ENCODE measurements at places on chromosomes 7 and 10. TPM values are rescaled to one million over a fixed set of nuclear protein-coding genes. Genes with fewer than 3 reads are reported as not detected.

GRCh38 chr7:148807436-148807835, 76.7 kb downstream of the EZH2 start:
- DNase-seq, result no peak

DNA sequence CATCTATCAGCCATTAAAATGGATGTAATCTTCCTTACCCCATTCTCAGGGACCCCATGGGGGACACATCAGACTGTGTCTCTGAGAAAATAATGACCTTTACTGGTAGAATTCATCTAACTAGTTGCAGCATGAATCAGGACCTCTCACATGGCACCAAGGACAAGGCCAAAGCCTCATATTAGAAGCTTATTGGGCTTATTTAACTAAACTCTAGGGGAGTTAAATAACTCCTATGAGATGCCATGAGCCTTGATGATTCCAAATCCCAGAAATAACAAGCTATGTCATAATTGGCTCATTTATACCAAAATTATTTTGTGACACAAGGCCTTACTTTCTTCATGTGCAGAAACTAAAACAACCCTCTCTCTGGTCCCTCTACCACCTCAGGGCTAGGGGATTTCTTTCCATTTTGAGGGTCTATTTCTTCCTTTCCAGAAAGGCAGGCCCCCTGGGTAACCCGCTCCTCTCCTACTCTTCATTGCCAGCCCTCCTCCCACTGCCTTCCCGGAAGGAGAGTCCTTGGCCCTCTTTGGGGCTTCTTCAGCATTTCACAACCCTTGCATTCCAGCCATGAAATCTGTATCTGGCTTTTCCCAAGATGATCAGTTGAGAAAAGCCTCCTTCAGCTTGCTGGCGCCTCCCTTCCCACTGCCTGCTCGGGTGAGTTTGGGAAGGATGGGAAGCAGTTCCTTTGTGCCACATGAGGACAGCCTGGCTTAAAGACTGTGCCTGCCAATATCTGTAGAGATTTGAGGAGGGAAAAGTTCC, 41.8 kb upstream of the TRIM8 start:
- no peak for DNase-seq

DNA sequence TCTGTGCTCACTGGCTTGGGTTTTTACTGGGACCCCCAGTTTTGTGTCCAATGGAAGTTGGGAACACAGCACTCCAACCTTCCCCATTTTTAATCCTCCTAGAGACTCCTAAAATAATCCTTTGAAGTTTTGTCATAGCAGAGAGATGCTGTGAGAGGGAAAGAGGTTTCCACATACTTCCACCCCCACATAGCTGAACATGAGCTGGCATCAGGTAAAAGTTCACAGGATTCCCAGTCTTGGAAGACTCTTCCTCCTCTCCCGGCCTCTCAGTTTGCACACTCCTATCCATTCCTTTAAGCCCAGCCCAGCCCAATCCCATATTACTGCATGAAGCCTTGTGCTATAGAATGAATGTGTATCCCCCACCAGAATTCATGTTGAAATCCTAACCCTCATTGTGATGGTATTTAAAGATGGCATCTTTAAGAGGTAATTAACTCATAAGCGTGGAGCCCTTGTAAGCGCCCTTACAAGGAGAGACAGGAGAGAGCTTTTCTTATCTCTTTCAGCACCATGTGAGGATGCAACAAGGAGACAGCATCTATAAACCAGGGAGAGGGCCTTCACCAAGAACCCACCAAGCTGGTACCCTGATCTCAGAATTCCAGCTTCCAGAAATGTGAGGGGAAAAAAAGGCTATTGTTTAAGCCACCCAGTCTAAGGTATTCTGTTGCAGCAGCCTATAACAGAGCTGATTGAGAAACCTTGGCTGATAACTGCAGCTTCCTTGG, 22.4 kb downstream of the GRM8 start:
- DNase-seq, result no peak

DNA sequence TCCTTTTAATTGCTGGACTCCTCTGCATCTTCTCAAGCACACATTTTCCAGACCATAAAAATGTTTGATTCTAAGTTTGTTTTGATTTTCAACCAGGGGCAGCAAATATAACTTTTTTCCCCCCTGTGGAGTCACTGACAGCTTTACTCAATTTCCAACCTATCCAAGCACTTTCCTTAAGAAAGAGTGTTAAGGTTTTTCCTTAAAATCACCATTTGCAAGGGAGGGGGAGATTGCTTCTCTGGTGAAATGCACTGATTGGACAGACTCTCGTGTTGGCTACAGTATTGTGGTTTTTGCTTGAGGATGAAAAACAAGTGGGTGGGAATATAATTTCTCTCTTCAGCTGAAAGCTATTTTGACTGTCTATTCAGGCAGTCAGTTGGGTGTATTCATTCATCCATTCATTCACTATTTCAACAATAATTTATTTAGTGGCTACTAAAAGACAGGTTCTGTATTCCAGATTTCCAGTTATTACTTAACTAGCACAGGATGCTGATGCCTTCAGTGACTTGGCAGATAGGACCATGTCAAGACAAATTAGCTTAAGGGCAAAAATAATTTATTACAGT, 146.3 kb downstream of the BAMBI start:
- no peak for DNase-seq

- no peak for DNase-seq
Measured at GRCh38 chr7:111168182-111168581, 77.3 kb downstream of the LRRN3 start.

DNA sequence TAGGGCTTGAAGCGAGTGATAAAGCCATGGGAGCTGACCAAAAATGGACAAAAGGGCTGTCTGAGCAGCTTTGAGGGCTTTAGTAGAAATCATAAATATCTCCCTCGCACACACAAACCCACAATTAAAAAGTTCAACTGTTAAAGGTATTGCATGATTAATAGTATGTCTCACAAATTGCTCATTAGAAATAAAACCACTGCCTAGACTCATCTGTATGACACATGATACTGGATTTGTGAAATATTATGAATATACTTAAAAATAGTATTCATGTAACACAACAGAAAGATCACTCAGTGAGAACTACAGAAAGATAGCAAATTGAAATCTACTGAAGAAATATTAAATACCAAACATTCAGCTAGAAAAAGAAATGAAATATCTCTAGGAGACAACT, 11.9 kb upstream of the PTPN12 start:
- DNase-seq, result no peak

DNA sequence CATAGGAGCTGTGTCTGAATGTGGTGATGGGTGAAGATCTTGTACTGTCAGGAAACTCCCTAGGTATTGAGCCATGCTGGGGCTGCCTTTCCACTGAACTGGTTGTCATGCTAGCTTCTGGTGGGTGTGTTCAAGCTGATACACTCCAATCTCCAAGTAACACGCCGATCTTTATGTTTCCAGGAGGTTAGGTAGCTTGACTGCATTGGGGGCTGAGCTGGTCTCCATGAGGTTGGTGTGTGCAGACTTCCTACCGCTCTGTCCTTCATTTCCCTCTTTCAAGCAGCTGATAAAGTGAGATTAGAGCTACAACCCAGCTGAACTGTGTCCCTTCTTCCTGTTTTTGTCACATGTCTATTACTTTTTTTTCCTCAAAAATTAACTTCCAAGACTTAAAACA, 265.5 kb downstream of the ANKRD30A start:
- no peak for DNase-seq

DNA sequence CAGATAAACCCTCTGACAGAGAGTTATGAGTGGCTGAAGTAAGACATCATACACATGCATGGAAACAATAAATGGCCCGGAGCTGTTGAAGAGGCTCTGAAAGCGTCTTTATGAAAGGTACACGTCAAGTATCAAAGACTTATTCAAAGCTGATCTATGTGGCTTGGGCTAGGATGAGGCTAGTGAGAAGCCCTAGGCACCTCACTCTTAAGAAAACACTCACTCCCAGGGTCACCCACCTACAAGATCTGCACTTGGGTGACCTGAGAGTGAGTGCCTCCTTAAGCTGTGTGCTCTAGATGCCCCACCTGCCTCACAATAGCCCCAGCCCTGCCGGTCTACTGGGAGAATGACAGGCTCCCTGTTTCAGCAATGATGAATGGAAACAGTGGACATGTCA, 1.1 kb upstream of the GIMAP1 start:
- no peak for DNase-seq

GRCh38 chr7:158754746-158755444, 50.3 kb upstream of the NCAPG2 start:
- DNase-seq, result no peak

DNA sequence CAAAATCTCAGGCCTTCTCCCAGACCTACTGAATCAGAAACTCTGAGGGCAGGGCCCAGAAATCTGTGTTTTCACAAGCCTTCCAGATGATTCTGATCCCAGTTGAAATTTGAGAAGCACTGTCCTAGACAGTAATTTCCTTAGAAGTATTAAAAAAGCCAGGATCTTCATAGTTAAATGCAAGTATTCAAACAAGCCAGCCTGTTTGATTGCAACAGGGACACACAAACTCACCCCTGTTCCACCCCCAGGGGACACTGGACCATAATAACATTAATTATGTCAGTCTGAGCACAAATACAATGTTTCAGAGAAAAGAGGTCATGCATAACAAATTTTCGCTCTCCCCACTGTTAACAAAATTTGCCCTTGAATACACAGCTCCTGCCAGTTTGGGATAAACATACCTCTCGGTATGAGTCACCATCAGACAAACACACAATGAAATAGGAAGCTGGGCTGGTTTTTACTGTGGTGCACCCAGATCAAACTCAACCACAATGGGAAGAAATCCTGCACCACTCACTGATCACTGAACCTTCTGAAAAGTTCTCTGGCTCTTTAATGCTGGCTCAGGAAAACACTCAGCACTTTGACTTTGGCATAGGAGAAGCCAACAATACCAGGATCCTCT, 34.3 kb downstream of the ABLIM1 start:
- peak; percentile 59 for DNase-seq

Gene STEAP1
- 18.8 TPM for total RNA-seq

Gene RTKN2
- total RNA-seq, result 7.9 TPM

Gene MEOX2
- total RNA-seq, result not detected

Gene GATA3
- total RNA-seq, result 2.7 TPM

Gene SORBS1
- total RNA-seq, result 3.4 TPM

Gene DLG5
- 44.8 TPM for total RNA-seq

Gene TYW1
- total RNA-seq, result 16.6 TPM
